SK-N-SH (cell line): ENCODE measurements at places on chromosomes 1 and 21.

DNA sequence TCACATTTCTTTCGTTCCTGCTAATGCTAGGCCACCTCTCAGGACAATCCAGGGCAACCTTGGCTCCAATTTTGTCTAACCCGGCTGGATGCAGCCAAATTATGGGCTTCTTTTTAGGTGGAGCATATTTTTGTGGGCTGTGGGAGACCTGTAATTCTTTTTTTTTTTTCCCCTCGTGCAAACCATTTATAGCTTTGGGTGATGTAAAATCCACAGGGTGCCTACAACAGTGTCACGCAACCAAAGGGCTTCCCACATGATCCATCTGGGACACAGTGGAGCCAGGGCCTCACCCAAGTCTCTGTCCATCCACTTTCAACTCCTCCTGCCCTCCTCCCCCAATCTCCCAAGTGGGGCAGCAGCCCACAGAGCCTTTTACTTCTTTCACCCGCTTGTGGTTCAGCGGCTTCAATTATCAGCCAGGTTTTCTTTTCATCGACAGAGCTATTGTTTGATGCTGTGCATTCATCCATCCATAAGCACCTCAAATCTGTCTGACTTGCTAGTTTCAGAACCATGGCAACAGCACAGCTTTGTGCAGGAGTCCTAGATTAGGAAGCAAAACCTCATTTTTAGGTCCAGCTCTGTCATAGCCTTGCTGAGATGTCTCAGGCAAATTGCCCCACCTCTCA, 10.0 kb upstream of the OVAAL start:
- DNase-seq, result no peak

DNA sequence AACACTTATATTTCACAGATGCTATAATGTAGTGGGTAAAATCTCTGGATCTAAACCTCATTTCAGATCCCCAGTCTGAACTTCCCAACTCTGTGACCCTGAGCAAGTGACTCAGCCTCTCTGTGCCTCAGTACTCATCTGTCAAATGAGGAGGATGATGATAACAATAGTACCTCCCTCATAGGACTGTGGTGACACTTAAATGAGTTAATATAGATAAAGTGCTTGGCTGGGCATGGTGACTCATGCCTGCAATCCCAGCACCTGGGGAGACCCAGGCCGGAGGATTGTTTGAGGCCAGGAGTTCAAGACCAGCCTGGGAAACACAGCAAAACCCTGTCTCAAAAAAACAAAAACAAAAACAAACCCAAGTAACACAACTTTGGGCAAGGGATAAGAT, 4.7 kb upstream of the ECE1 start:
- DNase-seq, result no peak

GRCh38 chr1:82560566-82560965, 759.8 kb downstream of the ADGRL2 start:
- no peak for DNase-seq

GRCh38 chr1:219149953-219150352, 23.7 kb upstream of the LYPLAL1 start:
- DNase-seq, result no peak

DNA sequence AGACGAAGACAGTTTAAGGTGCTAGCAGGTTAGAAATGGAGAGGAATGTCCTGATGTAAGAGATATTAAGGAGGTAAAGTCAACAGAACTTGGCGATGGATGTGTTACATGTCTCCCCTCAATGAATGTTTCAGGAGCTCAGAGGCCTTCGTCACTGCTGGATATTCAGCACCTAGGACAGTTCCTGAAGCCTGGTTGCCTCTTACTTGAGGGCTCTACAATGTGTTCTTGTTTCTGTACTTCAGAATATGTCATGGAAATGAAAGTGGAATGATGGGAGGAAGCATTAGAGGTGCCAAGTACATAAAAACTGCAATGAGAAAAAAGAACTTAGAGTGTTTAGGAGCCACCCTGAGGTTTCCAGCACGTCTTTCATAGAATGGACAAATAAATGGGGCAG, 17.7 kb downstream of the TNR start:
- DNase-seq, result no peak

DNA sequence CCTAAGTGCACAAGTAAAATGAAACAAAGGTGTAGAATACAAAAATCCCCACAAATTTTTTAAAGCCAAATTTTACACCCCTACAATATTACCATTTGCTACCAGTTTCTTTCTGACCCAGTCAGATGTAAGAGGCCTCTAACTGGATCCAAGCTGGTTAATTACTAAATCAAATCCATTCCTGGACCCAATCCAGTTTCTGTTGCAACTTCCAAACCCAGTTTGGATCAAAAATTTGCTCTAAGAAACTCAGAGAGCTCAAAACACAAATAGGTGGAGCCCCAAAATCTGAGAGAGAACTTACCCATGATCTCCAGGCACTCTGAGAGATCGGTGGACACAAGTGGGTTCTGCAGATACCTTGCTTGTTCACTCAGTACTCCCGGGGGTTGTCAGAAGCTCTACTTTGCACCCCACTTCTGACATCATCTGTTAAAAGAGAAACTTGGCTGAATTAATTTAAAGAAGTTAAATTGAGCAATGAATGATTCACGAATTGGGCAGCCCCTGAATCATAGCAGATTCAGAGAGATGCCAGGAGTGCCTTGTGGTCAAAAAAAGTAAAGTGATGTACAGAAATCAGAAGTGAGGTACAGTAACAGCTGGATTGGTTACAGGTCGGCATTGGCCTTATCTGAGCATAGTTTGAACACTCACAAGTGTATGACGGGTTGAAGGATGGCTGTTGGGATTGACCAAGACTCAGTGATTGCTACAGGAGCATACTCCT, 448.0 kb downstream of the KCNT2 start:
- DNase-seq, result no peak

DNA sequence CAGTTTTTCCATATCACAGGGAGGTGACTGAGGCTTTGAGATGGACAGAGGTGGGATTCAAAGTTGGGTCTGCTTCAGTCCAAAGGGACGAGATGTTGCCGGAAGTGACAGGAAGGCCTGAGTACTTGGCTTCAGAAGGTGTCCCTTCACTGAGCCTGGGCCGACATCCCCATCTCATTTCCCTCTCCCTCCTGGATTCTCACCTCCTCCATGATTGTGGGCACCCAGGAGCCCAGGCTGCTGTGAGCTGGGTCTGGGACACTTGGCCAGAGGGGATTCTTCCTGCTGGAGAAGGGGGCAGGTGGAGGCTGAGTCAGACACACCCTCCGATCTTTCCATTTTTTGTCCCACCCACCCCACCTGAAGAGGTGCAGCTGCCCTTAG, 2.8 kb upstream of the MRPS15 start:
- DNase-seq, result no peak
